Thoracic aorta (tissue), 2 donors: ENCODE measurements at places on chromosomes 2 and 18.

DNA sequence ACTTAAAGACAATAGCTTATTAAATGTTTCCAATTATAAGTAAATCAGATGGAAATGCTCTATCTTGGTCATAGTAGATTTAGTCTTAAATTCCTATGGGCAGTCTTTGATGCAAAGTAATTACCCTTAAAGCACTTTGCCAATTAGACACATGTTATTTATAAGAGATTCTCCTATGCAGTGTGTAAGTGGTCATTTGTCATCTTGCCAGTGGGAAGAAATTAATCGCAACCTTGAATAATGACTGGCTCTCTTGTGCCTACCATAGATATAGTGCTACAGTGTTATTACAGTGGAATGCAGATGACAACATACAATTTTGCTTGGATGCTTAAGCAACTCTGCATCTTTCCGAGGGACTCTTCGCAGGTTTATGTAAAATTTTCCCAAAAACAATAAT lies 311.0 kb upstream of the THUMPD2 start:
- DNase-seq: no peak

DNA sequence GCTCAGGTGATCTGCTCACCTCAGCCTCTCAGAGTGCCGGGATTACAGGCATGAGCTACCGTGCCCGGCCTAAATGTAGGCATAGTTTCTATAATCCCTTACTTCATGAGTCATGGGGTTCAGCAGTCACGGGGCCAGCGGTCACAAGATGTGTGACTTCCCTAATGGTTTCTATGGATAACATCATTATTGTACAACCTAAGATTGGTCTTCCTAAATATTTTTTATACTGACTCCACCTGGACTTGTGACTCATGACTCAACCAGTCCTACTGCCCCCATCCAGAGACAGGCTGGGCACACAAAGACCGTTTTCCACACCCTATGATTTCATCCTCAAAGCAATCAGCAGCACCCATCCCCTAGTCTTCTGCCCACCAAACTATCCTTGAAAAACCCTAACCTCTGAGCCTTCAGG lies 15.9 kb downstream of the FAM210A start:
- DNase-seq: no peak

DNA sequence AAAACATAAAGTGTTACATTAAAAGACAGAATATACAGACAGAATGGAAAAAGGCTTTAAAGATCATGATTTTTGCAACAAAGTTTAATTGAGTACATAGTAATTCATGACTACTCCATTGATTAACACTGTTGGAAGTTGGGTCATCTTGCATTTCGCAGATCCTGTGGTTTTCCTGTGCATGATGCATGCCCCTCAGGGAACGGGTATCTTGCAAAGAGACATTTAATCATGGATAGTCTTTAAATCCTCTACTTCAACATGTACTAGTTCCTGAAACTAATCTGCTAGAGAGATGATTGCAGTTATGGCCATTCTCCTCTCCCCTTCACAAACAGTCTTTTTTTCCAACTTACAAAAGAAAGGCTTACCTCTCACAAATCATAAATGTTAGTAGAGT lies 155.6 kb upstream of the DSEL start:
- DNase-seq: no peak

GRCh38 chr2:62196278-62196901 lies 475 bp downstream of the B3GNT2 start:
- DNase-seq: no peak

GRCh38 chr2:235047171-235048160 lies 95.6 kb downstream of the SH3BP4 start:
- no peak for DNase-seq
